ENCODE measurements at places on chromosomes 6 and 20. TPM values are rescaled to one million over a fixed set of nuclear protein-coding genes. Genes with fewer than 3 reads are reported as not detected.

DNA sequence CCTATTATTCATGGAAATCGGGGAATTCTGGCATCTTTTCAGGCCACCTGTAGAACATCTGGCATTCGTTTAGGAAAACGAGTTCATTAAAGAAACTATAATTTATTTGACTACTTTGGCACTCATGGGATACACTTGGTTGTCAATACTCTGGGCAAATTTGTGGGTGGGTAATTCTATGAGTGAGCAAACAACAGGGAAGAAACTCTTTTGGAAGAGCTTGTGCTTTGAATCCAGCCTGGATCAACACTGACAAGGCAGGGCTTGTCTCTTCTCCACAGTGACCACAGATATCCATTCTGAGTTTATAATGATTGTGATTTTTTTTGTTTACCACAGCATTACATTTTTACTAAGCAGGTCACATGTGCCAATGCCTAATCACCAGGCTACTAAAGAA lies 394.7 kb downstream of the THBS2 start:
- H3K4me3 ChIP-seq, result no peak overlapping the region
- DNase-seq, result no peak
- no peak overlapping the region for H3K27ac ChIP-seq
- peaks cover 6% of the 10 kb centered on the region for H3K27me3 ChIP-seq

DNA sequence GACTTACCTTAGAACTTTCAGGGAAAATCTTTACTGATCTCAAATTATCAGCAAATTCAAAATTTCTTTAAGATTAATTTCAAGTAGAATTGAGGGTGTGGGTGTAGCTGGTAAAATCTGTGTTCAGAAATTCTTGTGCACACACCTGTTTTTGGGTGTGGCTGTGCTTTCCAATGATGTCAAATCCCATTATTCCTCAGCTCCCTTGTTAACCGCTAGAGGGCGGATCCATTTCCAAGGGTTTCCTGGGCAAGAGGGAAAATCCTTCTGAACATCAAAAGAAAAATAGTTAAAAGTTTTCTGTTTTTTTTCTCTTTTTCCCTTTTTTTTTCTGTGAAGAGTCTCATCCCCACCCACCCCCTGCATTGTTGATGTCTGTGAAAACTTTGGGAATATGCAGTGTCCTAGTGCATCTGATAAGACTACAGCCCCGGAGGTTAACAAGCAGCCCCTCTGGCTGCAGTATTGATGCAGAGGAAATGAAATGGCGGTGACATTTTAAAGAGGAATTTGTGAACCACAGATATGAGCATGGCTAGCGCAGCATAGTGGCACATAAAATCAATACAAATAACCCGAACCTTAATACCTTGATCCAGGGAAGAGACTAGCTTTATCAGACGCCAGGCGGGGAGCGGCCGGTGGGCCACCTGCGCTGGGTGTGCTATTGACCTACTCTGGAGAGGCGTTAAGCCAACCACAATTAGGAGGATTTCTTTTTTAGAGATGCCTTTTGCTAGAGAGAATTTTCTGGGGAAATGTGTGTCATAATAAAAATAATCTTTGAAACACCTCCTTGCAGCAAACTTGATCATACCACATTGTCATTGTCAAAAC lies 130.9 kb downstream of the FOXA2 start:
- H3K4me3 ChIP-seq, result no peak overlapping the region
- H3K4me1 ChIP-seq, result no peaks in the 10 kb centered on the region
- no peak overlapping the region for H3K27ac ChIP-seq

WFDC10B gene
- not detected for total RNA-seq

DNA sequence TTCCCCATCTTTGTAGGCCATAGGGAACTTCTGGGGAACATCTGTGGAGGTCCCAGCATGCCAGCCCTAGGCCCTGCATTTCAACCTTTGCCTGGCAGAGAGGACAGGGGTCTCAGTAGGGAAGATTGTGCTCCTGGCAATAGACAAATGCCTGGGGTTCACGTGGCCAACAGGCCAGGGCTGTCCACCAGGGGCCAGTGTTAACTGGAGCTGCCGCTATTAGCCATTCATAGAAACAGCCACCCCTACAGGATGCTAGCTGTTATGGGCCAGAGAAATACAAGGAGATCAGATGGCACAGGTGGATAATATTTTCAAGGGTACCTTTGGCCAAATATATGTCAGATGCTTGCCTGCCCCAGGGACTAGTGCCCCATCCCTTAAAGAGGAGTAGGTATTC lies 932.9 kb downstream of the QKI start:
- H3K27ac ChIP-seq, result no peak overlapping the region
- no peak for DNase-seq
- no peaks in the 10 kb centered on the region for H3K4me1 ChIP-seq
- H3K4me3 ChIP-seq, result no peak overlapping the region

- peak overlapping the region; percentile 88 for H3K4me3 ChIP-seq
Observed at GRCh38 chr6:39933669-39934130, 562 bp downstream of the MOCS1 start.

DNA sequence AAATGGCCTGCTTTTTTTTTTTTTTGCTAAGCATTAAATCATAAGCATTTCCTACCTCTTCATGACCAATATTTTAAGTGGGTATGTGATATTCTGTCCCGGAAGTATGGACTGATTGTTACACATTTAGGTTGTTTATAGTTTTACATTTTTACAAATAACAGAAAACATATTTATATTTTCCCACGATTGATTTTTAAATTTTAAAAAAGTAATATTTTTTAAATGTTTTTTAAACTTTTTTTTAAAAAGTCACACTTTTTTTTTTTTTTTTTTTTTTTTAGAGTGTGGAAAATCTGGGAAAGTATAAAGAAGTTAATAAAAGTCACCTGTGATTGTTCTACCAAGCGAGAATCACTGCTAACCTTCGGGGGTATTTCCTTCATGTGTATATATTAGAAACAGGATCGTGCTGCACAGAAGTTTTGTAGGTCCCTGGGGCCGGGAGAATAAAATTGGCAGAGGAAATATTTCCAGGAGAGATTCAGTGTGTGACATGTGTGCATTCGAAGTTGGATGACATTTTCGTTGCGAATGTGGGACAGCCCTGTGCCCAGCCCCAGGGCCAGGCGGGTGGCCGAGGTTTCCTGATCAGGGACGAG lies 173.1 kb downstream of the CDC5L start:
- H3K27me3 ChIP-seq, result peaks cover 44% of the 10 kb centered on the region
- no peak overlapping the region for H3K27ac ChIP-seq
- H3K4me3 ChIP-seq, result no peak overlapping the region

SYCP2 gene
- total RNA-seq, result 0.97 TPM

RSPO4 gene
- total RNA-seq, result not detected

DNA sequence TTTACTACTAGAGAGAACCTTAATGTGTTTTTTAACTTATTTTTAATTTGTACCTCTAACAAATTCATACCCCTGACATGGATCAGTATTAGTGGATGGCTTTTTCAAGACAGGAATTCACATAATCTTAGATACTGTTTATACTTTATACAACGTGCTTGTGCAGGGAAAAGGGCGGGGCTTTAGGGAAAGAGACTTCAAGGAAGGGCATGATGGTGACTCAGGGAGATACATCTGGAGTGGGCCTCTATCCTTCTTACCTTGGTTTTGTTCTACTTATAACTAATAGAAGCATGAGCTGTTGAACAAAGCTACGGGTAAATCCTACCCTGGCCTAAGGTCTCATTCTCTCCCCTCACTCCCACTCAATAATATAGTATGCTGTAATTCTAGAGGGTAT lies 160.8 kb downstream of the C6orf58 start:
- H3K4me3 ChIP-seq, result no peak overlapping the region
- H3K4me1 ChIP-seq, result peaks cover 12% of the 10 kb centered on the region
- no peaks in the 10 kb centered on the region for H3K36me3 ChIP-seq
- no peak overlapping the region for H3K27ac ChIP-seq

DNA sequence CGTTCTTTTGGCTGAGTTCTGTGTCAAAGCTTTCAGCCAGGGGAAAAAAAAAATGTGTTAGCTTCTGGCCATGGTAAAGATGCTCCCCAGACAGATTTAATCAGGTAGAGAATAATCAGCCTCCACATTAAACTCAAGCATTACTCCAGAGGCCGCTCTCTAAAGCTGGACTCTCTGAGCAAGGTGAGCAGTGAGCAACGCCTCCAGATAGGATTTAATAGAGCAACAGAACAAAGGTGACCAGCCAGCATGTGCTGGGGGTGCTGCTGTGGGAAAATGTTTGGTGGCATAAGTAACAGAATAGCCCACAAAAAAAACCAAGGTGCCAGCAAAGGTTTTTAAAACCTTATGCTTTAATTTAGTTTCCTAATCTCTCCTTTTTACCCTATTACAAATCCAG lies 103.5 kb upstream of the TRAF3IP2 start:
- H3K27ac ChIP-seq, result no peak overlapping the region
- no peaks in the 10 kb centered on the region for H3K36me3 ChIP-seq
- no peaks in the 10 kb centered on the region for H3K27me3 ChIP-seq
- no peak overlapping the region for H3K4me3 ChIP-seq
- no peak for DNase-seq
- H3K4me1 ChIP-seq, result peaks cover 19% of the 10 kb centered on the region

DNA sequence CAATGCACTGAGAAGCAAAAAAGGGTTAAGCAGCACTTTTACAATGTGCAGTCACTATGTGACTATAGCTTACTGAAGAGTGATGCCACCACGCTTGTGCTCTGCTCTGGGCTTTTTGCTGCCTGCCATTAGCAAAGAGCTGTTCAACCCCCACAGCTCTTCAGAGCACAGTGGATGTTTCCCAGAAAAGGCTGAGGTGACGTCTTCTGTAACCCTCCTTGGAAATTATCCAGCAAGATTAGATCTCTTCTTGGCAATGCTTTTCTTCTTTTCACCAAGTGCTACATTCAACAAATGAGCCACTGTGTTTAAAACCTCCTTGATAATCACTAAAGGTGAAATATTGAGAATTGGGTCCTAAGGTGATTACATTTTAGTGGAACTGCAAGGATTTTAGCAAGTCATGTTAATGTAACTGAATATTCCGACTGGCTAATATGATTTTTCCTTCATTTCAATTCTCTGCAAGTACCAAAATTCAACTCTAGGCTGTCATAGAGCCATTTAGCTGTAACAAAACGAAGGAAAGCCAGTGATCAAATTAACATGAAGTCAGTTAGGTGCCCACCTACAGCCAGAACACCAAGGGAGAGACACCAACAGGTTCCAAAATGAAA lies 34.9 kb downstream of the ELOVL5 start:
- no peak overlapping the region for H3K4me3 ChIP-seq
- peak; percentile 36 for DNase-seq
- no peaks in the 10 kb centered on the region for H3K27me3 ChIP-seq
- H3K4me1 ChIP-seq, result peaks cover 77% of the 10 kb centered on the region
- H3K27ac ChIP-seq, result no peak overlapping the region

SYCP2L gene
- total RNA-seq, result not detected

DNA sequence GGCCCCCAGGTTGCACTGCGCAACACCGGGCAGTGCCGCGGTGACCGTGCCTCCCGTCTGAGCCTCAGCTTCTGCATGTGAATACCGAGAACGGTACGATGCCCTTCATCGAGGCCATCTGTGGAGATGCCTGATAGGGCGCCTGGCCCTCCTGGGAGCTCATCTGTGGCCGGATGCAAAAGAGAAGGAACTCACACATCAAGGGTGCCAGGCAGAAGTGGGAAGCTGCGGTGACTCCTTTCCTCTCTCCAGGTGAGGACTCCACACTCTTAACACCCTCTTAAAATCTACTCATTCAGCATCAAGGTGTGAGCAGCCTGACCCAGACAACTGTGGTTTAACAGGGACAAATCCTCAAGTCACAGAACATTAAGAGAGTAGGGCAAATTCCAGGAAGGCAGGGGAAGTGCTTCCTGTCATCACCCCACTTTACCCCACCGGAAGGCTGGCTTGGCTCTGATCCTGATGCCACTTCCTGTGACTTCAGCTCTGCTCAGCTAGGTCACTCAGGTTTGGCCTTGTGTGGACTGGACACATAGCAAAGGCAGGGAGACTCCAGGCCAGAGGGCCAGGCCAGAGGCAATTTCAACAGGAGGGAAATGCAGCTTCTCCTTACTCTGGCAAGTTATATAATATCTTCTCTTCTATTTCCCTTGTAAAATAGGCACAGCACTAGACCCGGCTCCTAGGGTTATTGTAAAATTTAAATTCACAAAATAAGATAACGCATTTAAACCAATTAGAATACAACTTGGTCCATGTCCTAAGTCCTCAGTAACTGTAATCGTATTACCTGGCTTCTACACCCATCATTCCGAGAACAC lies 69.4 kb downstream of the CPNE5 start:
- peak overlapping the region; percentile 37 for H3K4me3 ChIP-seq
- peak; percentile 36 for DNase-seq
- H3K36me3 ChIP-seq, result no peaks in the 10 kb centered on the region
- H3K27ac ChIP-seq, result peak overlapping the region; percentile 71
- no peaks in the 10 kb centered on the region for H3K27me3 ChIP-seq

DNA sequence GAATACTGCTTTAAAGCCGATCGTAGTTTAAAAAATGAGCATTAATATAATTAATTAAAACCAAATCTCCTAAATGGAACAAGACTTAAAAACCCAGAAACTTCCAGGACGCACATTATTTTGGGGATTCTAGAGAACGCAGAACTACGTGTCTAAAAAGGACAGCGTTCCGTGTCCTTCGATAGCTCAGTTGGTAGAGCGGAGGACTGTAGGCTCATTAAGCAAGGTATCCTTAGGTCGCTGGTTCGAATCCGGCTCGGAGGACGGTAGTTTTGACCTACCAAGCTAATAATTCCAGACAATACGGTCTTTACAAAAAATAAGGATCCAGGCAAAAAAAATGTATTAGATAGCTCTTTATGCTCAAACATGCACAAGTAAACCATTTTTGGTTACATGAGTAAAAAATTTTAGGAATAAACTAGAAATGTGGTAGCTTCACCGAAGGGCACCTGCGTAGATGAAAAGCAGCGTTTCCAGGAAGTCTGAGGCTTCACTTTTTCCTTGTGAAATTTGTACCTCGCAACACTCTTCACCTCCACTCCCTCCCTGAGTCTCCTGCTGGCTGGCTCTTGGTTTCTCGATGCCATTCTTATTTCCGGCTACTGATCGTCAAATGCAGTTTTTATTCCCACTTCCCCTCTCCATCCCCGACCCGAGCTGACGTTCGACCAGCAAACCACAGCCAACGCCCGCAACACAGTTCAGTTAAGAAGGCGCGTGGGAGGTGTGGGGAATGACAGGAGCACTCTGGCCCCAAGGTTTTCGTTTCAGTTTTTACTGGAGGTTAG lies 19.6 kb upstream of the ABT1 start:
- H3K36me3 ChIP-seq, result no peaks in the 10 kb centered on the region
- H3K4me3 ChIP-seq, result peak overlapping the region; percentile 96
- peak; percentile 86 for DNase-seq
- H3K27ac ChIP-seq, result peak overlapping the region; percentile 67
- H3K27me3 ChIP-seq, result peaks cover 13% of the 10 kb centered on the region

KCNK15 gene
- 0.07 TPM for total RNA-seq

ATXN1 gene
- total RNA-seq, result 40.3 TPM

- H3K4me1 ChIP-seq, result no peaks in the 10 kb centered on the region
- H3K36me3 ChIP-seq, result no peaks in the 10 kb centered on the region
- no peak overlapping the region for H3K4me3 ChIP-seq
- H3K27me3 ChIP-seq, result peaks cover 33% of the 10 kb centered on the region
- DNase-seq, result no peak
Observed at GRCh38 chr20:37420610-37421009, 74.7 kb downstream of the SRC start.
